Activated naive CD8-positive, alpha-beta T cell treated with anti-CD3 and anti-CD28 coated beads, Interleukin-2, amount 50 U/mL, for 16 hours (primary cell): ENCODE measurements at places on chromosomes 16 and 17.

DNA sequence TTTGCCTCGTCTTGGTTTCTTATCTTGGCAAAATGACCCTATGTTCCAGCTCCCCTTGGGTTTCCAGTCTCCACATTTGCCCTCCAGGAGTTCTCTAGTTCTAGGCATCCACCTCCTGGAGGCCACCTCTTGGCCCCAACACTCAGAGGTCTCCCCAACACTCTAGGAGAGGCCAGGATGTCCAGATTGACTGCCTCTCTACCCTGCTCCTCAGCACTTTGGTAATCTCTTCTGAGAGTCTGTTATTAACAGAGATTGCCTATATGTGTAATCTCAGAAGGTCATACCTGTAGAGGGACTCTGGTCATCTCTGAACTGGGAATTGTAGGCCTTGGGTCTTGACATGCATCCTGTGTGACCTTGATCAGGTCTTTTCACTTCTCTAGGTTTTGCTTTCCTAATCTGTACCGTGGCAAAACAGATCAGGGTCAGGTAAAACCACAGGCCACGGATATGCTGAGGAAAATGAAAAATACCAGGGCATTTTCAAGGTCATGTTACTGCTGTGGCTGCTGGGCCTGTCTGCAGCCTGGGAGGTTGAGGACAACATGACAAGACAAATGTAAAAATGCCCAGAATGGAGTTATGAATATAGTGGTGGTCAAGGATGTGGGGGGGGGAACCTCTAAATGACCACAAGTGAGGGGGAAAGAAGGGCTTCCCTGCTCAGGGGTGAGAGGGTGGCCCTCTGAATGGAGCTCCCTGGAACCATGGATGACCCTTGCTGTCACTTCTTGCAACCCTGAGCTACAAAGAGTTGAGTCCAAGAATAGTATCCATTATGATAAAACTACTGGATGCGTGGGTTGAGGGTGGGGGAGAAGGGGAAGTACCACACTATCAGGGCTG, 5.0 kb upstream of the CCL4L2 start:
- no peak for DNase-seq

- no peak for DNase-seq
Observed at GRCh38 chr16:5580296-5580695, 482.7 kb upstream of the EEF2KMT start.

- DNase-seq = no peak
Observed at GRCh38 chr17:56290101-56290801, 137.0 kb downstream of the ANKFN1 start.

DNA sequence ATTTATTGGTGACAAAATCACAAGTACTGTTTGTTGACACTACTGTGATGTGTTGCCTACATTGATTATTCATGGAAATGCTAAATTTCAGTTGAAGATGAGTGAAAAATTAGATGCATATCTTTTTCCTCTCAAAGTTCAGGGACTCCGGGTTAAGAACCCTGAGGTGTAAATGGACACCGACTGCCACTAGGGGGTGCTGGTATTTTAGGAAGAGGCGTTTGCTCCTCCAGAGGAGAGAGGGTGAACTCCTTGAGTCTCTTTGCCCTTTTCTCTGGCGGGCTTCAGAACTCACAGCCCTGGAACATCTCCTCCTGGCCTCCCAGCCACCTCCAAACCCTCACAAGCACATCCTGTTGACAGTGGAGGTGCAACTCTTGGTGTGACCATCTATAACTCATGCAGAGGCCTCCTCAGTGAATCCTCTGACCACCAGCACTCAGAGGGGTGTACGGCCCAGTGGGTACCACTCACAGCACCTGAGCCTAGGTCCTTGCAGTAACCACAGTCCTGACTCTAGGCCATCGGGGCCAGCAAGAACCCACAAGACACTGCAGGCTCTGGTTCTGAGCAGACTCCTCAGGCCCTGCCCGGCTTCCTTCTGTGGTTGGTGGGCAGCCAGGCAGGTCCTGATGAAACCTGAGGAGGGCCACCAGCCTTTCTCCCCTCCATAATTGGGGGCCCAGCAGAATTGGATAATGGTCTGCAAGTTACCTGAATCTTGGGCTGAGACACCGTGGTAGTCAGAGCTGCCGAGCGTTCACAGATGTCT, 26.2 kb upstream of the PIK3R5 start:
- peak; percentile 34 for DNase-seq

DNA sequence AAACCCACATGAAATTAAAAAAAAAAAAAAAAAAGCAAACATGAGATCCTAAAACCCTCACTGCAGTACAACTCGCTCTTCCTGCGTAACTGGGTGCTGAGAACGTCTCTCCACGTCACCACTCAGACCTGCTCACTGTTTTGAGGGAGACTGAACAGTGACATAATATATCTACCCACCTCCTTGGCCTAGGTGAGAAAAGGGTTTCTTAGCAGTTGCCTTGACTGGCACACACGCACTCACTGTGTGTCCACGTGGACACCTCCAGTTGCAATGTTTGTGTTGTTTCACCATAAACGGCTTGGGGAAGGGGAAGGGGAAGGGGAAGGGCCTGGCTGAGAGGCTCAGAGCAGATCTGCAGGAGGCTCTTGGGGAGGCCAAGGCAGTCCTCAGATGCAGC, 32.0 kb downstream of the FANCA start:
- no peak for DNase-seq
